ENCODE measurements at places on chromosomes 2 and 18.

DNA sequence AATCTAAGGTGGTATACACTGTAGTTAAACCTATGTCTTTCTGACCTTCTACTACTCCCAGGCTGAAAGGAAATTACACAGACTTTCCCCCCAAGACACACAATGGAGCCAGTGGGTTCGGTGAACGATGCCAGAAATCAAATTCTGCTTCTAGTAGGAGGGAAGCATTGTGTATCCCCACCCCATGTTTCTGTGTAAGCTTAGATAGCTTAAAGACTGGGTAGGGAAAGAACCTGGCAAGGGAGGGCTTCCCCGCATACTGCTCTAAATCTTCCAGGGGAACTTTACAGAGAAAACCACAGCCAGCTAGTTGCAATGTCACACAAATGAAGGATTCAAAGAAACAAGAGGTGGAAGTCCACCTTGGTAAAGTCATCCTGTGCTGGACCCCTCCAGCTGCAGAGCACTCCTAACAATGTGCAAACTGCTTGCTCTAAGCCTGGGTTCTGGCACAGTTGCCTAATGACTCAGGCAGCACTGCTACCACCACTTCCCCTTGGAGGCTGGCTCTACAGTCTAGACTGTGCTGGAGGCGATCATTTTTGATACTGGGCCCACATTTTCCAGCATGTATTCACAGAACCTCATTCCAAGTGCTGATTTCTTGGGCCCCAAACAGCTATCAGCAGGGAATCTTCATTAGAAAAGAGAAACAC lies 47.5 kb downstream of the TRIB2 start:
- peak; percentile 85 for DNase-seq

- no peak for DNase-seq
Observed at GRCh38 chr2:229087267-229087666, 183.8 kb downstream of the PID1 start.

- no peak for DNase-seq
Observed at GRCh38 chr2:208570066-208570465, 163.5 kb downstream of the PTH2R start.

- no peak for DNase-seq
Observed at GRCh38 chr2:225013425-225014365, 28.6 kb downstream of the DOCK10 start.

DNA sequence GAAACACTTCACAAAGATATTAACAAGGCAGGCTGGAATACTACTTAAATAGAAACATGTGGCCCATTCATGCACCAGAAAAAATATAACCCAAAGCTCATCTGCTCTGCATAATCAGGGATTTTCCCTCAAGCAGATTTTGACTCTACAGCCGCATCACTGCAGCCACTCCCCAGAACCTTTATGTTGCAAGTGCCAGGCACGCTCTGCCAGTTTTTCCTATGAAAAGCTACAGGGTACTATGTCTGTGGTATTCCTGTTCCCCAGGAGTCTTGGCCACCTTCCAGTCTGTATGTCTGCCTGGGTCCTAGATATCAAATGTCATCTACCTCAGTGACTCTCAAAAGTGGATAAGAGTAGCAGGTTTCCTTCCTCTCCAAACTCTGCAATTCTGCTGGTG lies 3.8 kb downstream of the COA5 start:
- DNase-seq: no peak

DNA sequence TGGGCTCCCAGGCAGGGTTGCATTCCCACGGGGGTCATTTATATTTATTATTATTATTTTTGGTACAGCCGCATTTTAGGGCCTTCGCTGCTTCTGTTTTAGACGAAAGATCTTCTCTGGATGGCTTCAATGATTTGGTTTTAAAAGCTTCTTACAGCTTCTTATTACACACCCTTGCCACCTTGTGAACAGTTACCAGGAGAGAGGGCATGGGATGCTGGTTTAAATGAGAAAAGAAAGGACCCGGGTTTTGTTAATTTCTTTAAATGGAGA lies 1.7 kb downstream of the SH3RF3 start:
- DNase-seq: no peak
